Sciatic nerve (tissue), 2 donors: ENCODE measurements at places on chromosomes 5 and 9. TPM values are rescaled to one million over a fixed set of nuclear protein-coding genes. Genes with fewer than 3 reads are reported as not detected.

- no peak for DNase-seq
These were observed 31.0 kb downstream of the EFCAB9 start for GRCh38 chr5:172224996-172225395.

DNA sequence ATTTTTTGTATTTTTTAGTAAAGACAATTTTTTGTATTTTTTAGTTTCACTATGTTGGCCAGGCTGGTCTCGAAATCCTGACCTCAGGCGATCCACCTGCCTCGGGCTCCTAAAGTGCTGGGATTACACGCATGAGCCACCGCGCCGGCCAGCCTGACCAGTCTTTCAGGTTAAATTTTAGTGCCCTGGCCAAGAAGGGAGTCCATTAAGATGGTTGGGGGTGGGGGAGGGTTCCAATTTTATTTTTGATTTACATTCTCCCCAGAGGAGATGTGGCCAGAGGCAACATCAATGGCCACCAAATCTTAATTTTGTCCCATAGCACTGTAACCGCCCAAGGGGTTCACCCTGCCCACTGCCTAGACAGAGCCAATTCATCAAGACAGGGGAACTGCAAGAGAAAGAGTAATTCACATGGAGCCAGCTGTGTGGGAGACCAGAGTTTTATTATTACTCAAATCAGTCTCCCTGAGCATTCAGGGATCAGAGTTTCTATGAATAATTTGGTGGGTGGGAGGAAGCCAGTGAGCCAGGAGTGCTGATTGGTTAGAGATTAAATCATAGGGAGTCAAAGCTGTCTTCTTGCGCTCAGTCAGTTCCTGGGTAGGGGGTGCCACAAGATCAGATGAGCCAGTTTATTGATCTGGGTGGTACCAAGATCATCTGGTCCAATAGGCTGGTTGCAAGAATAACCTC, 24.7 kb downstream of the TBCA start:
- DNase-seq = no peak

GRCh38 chr5:171513591-171513990, 94.1 kb downstream of the FGF18 start:
- DNase-seq = no peak

DNA sequence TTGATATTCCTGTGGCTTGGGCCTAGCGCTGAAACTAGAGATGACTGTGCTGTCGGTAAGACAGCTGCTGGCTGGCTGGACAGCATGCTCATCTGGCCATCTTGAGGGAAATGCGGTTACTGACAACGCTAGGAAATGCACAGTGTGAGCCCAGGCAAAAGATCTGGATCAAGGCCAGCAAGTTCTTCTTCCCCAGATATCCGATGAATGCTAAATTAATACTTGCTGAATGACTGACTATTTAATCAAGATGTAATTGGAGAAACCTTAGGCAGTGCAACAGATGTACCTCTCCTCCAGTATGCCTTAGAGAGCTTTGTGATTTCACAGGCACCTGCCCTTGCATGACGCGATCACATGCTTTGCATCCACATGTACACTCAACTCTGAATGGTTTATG, 659.1 kb downstream of the EFNA5 start:
- no peak for DNase-seq

The CDH18 gene
- total RNA-seq = 0.71 TPM
